ENCODE measurements at places on chromosomes 11 and 22.

DNA sequence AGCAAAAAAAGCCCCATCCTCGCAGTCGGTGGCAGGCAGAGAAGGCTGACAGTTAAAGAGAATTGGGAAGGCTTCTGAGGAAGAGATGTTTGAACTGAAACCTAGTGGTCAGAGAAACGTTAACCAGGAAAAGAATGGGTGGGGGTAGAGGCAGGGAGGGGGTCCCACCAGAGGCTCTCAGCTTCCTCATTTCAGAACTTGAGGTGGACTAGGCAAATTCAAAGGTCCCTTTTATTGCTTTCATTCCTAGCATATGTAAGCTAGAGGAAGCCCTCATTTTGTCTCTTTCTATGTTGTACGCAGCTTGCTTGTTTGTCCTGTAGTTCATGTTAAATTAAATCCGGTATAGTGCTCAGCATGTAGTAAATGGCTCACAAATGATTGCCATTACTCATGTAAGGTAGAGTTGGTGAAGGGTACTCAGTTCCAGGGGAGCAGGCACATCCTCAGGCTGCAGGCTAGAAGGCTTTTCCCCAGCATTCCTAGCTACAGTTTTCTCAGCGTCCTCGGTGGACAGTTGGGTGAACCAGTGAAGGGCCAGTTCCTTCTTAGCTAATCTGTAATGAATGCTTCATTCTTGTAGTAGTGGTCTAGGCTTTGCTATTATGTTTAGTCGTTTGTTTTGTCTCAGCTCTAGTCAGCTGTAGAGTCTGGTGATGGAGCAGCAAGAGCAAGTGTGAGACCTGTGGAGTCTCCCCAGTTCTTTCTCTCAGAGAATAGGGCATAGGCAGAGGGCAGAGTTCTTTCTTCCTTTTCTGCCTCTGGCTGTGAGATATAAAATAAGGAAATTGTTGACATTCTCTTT, 58.6 kb downstream of the UVRAG start:
- no peak for DNase-seq

DNA sequence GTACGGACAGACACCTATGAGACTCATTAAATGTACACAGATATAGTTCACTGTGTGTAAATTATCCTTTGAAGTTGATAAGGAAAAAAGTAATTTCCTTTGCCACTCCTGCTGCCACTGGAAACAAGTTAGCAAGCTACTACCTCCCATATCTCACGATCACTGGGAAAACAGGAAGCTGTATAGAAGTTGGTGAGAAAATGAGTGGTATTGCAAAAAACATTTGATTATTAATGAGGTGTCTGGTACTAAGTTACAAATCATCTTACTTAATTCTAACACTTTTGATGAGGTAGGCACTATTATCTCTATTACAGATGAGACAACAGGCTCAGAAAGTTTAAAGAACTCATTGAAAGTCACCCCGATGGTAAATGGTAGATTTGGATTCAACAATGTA, 68.5 kb downstream of the GAB2 start:
- DNase-seq: no peak

DNA sequence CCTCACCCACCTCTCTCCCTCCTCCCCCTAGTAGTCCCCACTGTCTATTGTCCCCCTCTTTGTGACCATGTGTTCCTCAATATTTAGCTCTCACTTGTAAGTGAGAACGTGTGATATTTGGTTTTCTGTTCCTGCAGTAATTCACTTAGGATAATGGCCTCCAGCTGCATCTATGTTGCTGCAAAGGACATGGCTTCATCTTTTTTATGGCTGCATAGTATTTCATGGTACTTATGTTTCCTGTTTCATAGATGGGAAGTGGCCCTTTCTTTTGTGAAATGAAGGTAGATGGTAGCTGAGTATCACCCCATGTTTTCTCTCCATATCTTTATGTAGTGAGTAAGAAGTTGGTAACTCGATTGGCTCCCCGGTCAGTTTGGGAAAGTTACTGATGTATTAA, 66.6 kb upstream of the CREB3L1 start:
- DNase-seq: no peak

GRCh38 chr22:23529166-23530103, 50.7 kb downstream of the IGLL1 start:
- no peak for DNase-seq

GRCh38 chr11:126871792-126872191, 128.8 kb downstream of the KIRREL3 start:
- DNase-seq: no peak

DNA sequence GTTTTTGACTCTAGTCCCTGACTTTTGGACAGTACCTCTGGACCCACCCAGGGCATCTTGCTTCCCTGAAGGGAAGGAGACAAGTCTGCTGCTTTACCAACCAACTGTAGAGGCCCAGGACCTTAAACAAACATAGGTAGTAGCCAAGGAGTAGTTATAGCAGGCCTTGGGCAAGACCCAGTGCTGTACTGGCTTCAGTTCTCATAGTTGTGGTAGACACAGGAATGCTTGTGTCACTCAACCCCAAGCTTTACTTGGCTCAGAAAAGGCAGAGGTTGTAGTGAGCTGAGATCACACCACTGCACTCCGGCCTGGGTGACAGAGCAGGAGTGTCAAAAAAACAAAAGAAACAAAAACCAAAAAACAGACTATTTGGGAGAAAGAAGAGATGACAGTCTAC, 21.3 kb upstream of the OR52M1 start:
- no peak for DNase-seq

GRCh38 chr11:44989831-44990566, 39.3 kb upstream of the TP53I11 start:
- no peak for DNase-seq

DNA sequence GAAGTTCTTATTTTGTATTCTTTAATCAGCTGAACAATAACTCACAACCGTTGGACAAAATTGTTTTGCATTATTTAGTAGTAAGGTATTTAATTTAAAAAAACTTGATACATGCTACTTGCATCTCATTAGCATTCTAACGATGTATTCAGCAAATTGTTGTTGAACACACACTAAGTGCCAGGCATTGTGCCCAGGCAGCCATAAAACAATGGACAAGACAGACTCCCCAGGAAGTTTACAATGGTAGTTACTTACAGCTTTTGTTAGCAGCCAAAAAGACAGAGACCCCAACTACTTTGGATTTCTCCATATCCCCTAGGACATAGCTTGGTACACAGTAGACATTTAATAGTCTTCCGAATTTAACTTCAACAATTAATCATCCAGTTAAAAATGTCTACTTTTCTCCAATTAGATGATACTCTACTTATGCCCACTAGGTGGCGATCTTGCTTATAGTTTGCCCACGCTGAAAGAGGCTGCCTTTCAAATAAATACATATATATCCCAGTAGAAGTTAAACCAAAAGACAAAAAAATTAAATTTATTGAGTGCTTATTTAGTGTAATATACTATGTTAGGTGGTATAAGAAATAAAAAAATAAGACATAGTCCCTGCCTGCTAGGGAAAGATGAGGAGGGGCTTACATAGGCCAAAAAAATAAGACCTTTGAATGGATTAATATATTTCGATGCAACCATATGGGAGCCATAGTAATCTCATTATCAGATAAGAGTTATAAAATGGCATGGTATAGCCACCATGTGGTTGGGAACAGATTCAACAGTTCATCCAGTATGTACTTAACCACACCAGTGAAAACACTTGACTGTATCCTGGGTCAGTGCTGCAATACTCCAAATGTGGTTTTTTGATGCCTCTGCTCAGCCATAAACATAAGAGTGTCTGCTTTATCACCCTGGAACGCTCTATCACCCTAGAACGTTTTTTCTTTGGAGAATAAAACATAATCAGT, 2.0 kb upstream of the FJX1 start:
- DNase-seq: peak; percentile 13

- no peak for DNase-seq
Observed at GRCh38 chr11:106983991-106984390, 34.3 kb downstream of the GUCY1A2 start.

- DNase-seq: no peak
Observed at GRCh38 chr11:3956748-3957147, 101.3 kb downstream of the STIM1 start.

GRCh38 chr11:103648054-103648453, 388.4 kb upstream of the DDI1 start:
- no peak for DNase-seq

GRCh38 chr11:110373051-110373702, 56.6 kb upstream of the FDX1 start:
- no peak for DNase-seq

DNA sequence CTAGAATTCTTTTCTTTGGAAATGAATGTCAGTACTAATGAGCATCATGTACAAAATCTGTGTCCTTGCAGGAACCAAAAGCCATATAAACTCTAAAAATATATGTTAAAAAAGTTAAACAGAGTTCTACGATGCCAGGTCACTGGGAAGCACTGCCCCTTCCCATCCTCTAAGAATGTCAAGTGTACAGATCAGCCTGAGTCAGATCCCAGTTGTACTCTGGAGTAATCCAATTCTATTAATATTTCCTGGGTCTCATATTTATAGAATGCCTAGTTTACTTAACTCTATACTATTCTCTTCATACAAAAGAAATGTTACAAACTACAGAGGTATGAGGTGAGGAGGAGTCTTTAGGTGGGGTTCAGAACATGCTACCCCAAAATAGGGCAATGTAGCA, 460.1 kb downstream of the DLG2 start:
- no peak for DNase-seq

DNA sequence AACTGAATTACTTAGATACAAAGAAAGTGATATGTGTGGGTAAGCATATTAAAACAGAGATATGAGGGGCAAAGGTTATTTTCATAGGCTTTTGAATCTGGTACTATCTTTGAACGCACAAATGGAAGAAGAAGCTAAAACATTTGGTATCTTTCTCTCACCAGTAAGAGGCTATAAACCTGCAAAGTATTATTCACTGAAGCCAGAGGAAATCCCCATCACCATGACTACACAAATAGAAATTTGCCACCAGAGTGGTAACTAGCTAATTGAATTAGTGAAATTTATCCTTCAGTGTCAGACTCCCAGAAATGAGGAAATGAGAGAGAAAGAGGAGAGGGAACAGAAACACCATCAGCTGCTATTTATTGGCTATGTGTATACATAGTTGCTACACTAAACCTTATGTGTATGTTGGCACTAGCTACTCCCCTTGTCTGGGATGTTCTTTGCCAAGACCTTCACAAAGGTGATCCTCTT, 503.4 kb downstream of the DLG2 start:
- DNase-seq: no peak

GRCh38 chr11:11543656-11544055, 78.1 kb downstream of the GALNT18 start:
- no peak for DNase-seq

GRCh38 chr22:50299785-50300619, 7.4 kb downstream of the PLXNB2 start:
- DNase-seq: no peak

GRCh38 chr11:4071914-4072313, 22.7 kb upstream of the RRM1 start:
- no peak for DNase-seq

DNA sequence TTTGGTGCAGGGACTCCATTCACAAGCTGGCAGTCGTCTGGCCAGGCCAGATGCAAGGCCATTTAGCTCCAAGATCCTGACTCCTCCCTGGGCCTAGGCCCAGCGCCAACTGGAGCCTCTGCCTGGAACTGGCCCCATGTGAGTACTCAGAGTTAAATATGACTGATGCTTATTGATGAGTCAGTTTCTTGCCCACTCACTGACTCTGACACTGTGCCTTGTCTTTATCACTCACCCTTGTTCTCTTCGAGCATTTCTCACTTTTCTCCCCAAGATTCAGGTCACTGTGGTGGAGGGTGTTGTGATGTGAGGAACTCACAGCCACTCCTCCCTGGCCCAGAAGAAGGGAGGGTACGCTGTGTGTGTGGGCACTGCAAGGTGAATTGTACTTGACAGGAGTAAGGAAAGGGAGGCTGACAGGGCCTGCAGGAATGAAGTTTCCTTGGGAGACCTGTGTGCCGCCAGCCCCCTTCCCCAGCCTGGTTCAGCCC, 23.2 kb upstream of the ST3GAL4 start:
- DNase-seq: no peak

DNA sequence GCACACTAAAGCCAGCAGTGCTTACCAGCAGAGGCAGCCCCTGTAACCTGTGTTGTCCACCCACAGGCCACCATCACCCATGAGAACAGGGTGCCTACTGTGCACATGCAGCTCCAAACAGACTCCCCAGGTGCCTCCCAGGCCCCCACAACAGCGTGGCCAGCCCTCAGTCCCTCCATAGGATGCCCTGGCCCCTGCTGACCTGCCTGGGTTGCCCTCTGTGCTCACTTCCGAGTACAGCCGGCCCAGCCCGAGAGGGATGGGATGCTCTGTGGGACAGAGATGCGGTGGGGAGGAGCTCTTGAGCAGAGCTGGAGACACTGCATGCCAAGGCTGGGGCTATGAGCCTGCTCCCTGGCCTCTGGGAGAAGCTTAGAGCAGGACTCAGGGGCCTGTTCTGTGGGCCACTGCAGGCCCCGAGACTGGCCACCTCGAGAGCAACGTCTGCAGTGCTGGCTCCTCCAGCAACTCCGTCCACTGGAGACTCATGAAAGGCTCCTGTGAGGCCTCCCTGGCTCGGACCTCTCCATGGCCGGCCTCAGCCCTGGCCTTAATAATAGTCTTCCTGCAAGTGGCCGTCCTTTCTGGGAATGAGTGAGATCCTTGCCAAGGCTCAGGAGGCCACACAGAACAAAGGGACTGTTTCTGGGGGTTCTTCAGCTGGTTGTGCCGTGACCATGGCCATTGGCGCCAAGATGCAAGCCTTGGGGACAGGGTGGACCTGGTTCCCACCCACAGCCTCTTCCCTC, 27.0 kb downstream of the FADS2 start:
- no peak for DNase-seq

- no peak for DNase-seq
Observed at GRCh38 chr11:42049186-42049585, 589.7 kb upstream of the LRRC4C start.

DNA sequence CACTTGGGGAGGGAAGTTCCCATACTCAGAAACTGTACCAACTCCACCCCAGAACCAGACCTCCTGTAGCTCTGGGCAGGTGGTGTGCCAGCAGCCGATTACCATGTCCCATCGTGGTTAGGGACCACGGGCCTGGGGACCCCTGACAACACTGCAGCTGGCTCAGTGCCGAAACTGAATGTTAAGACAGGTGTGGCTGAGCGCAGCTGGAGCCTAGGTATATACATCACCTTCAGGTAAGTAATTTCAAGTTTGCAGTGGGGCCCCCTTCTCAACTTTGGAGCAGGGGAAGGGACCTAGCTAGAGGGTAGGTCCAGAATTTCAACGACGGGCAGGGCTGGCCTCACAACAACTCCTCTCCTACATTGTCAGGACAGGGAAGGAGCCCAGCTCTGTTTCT, 20.7 kb upstream of the PISD start:
- no peak for DNase-seq

DNA sequence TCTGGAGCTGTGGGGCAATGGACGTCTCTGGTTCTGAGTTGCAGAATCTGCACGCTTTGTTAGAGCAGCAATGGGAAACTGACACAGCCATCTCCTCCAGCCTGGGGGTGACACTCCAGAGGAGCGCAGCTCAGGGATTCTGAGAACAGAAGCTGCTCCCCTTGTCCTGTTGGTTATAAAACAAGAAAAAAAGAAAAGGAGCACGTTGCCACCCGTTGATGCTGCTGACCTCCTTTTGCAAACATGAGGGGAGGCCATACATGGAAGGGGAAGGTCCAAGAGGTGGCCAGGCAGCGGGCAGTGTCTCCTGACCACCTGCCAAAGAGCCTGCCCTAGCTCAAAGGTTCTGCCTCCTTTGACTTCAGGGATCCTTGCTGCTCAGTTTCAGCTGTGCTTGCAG, 61.0 kb downstream of the SPATA19 start:
- no peak for DNase-seq

Data from CD4-positive, alpha-beta T cell treated with Interleukin-1 beta for 1 hour (primary cell).